Muscle of leg (tissue), 16 donors: ENCODE measurements at places on chromosomes 7 and 10. TPM values are rescaled to one million over a fixed set of nuclear protein-coding genes. Genes with fewer than 3 reads are reported as not detected.

The FAM25C gene
- not detected for total RNA-seq

DNA sequence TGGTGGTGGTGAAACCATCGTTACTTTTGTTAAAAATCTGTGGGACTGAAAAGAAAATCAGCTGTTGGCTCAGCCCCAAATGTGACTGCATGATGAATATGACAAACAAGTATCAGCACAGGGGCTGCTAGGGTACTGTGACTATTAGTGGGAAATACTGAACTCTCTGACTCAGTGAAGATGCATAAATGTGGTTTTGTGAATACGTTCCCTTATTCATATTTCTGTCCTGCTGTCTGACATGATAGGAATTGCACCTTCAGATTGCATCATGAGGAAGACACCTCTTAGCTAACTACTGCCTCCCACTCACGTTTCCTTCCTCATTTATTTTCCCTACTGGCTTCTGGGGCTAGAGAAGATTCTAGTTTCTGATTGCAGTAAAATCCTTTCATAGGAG is 1.4 kb downstream of the CLEC5A start:
- H3K4me3 ChIP-seq = no peak overlapping the region
- no peak overlapping the region for H3K27ac ChIP-seq
- no peaks in the 10 kb centered on the region for H3K27me3 ChIP-seq
- DNase-seq = peak; percentile 14
- H3K4me1 ChIP-seq = no peaks in the 10 kb centered on the region

The ASIC3 gene
- total RNA-seq = 1.3 TPM

The RARRES2 gene
- 43.4 TPM for total RNA-seq

DNA sequence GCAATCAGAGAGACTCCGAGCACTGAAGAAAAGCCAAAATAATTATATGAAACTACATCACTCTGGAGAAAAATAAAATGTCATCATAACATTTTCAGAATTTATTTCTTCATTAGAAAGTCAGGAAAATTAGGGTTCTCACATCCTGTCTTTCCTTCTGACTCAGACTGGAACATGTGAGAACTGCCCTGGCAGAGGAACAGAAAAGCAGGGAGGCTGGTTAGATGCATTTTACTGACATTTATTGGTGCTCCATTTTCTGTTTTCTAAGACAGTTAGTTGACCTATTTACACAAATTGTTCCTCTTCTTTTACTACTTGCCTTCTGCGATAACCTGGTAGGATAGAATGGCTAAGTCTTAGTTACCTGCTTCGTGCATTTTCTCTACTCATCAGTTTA is 58.6 kb upstream of the ANK3 start:
- H3K4me1 ChIP-seq = peaks cover 2% of the 10 kb centered on the region
- no peak overlapping the region for H3K4me3 ChIP-seq
- no peaks in the 10 kb centered on the region for H3K27me3 ChIP-seq
- H3K36me3 ChIP-seq = no peaks in the 10 kb centered on the region
- H3K27ac ChIP-seq = no peak overlapping the region

- H3K27ac ChIP-seq = peak overlapping the region; percentile 42
- H3K4me1 ChIP-seq = peaks cover 57% of the 10 kb centered on the region
- peak; percentile 80 for DNase-seq
- H3K4me3 ChIP-seq = no peak overlapping the region
- no peaks in the 10 kb centered on the region for H3K36me3 ChIP-seq
Observed at GRCh38 chr10:32166365-32166764, 110.1 kb upstream of the KIF5B start.

GRCh38 chr10:44180321-44181168 is 204.4 kb downstream of the CXCL12 start:
- H3K27ac ChIP-seq = no peak overlapping the region
- H3K4me3 ChIP-seq = no peak overlapping the region
- peaks cover 3% of the 10 kb centered on the region for H3K4me1 ChIP-seq
- no peaks in the 10 kb centered on the region for H3K36me3 ChIP-seq

- no peaks in the 10 kb centered on the region for H3K27me3 ChIP-seq
- H3K36me3 ChIP-seq = peaks cover 42% of the 10 kb centered on the region
- H3K4me3 ChIP-seq = no peak overlapping the region
- H3K4me1 ChIP-seq = peaks cover 72% of the 10 kb centered on the region
- H3K27ac ChIP-seq = no peak overlapping the region
Observed at GRCh38 chr10:79168210-79168609, 99.4 kb downstream of the ZMIZ1 start.
